ENCODE measurements at places on chromosomes 7 and 10.

DNA sequence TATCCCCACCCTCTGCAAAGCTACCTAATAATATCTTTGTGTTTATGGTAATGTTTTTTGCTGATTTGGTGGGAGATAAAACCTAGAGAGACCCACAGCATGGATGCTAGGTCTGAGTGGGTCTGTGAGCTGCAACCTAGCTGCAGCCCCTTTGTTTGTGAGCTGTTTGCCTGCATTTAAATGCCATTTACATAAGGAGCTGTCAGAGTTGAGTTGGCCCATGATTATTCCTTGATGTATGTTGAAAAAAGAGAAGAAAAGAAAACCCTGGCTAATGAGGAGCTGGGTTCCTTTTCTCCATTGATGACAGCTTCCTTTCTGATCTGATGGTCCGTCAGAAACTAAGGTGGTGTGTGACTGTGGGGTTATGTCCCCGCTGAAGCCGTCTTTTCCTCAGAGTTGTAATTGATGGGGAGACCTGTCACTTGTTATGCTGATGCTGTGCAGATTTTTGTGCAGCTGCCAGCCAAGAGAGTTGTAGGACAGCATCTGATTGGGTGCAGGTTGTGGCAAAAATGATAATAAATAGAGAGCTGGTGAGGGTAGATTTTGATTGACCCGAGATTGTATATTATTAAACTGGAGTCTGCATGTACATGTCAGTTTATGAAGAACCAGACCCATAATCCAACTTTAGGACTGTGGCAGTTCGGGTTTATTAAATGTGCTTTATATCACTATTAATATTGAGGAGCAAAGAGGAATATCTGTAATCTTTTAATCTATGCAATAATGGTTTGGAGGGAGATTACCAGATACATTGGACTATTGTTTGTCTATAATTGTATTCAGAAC, 219.8 kb downstream of the AUTS2 start:
- no peak for DNase-seq

DNA sequence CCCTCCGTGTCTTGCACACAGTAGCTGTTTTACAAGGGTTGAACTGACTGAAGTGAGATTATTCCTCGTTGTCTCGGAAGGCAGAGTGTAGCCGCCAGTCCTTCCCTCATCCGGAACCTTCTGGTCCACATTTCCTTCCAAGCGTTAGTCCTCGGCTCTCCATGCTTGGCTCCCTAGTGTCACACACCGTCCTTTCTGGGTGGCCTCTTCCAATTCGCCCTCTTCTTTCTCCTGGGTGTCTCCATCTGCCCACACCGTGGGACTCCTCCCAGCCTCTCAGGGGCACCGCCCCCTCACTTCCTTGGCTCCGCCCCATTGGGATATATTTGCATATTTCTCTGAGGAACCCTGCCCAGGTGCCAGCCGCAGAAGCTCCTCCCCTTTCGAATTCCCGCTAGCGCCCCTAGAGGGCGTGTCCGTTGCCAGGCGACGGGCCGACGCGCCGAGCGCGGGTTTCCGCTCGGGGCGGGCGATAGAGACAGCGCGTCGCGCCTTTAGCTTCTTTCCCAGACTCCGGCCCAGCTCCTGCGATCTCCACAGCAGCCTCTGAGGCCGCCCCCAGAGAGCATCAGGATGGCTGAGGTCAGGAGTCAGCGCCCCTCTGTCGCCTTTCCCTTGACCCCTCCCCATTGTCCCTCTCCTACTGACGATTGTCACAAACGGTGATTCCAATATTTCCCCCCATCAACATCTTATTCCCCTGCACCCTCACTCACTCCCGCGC, at the start of gene CFAP58:
TSS of gene CFAP58 (plus strand) at position 509 of the 724 bp plus-strand sequence. CDS start at position 574, 65 bp downstream.
- DNase-seq, result no peak

DNA sequence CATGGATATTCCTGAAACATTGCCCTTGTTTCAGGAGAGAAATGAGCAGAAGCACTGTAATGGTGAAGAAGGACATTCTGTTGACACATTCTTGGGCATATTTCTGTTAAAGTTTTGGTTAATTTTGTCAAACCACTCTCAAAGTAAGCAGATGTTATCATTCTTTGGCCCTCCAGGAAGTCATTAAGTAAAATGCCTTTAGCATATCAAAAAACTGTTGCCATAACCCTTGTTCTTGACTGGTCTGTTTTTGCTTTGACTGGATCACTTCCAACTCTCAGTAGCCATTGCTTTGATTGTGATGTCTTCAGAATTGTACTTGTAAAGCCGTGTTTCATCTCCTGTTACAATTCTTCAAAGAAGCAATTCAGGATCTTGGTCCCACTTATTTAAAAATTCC, 404.3 kb upstream of the LRRTM3 start:
- no peak for DNase-seq

- no peak for DNase-seq
Measured at GRCh38 chr10:31878486-31878885, 50.1 kb downstream of the ARHGAP12 start.

DNA sequence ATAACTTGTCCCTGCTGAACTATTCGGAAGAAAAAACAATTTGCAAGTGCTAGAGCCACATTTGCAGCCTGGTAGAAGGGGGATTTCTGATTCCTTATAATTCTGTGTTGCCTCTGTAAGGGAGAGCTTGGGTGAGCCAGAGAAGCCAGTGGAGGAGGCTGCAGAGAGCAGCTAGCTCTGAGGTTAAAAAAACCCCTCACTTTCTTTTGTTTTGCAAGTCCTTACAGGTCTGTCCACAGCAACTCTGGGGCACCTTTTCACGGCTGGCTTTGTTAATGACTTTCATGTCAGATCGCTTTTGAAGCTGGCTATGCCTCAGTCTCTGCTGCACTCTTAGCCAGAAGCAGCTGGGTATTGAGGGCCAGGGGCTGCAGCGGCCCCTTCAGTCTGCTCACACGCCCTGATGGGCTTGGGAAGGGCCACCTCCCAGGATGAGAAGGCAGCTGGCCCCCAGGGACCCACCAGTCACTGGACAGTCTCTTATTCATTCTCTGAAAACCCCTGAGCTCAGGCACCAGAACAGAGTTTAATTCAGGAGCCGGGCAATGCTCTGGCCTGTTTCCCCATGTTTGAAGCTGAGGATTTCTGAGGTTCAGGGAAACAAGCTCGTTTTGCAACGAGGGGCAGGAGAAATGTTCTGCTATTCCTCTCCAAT, 30.9 kb downstream of the TRIM8 start:
- no peak for DNase-seq

GRCh38 chr10:93152136-93152535, 78.4 kb downstream of the CYP26A1 start:
- peak; percentile 37 for DNase-seq

DNA sequence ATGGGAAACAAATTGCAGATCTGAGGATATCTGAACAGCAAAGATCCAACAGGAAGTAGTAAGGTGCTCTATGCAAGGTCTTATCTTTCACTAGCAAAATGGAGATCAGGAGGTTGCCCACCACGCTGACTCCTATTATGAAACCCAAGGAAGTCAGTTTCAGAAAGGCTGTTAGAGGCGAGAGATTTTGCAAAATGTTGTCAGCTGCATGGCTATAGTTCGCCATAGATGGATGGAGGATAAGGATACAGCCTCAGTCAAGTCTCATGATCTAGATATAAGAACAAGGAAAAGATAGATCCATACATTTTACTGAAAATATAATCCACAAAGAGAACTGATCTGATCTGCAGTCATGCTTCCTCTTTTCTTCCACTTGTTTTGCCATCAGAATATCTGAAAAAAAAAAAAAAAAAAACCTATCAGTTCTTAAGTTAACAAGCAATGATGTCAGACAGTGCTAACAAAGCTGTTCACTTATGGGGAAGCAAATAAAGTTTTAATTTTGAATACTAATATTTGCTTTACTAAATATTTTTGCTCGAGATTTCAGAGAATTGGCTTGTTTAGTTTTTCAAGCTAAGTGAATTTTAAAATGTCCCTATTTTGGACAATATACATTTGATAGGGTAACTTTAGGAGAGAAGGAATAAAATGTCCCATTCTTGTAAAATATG, 2.0 kb downstream of the GPR85 start:
- DNase-seq, result no peak

- DNase-seq, result no peak
Measured at GRCh38 chr7:119522698-119523097, 750.3 kb upstream of the KCND2 start.

- DNase-seq, result no peak
Measured at GRCh38 chr7:2095436-2095835, 137.3 kb downstream of the MAD1L1 start.

- no peak for DNase-seq
Measured at GRCh38 chr7:73742753-73743641, 4.4 kb upstream of the ABHD11 start.

- no peak for DNase-seq
Measured at GRCh38 chr7:28688651-28689050, 269.5 kb downstream of the TRIL start.

DNA sequence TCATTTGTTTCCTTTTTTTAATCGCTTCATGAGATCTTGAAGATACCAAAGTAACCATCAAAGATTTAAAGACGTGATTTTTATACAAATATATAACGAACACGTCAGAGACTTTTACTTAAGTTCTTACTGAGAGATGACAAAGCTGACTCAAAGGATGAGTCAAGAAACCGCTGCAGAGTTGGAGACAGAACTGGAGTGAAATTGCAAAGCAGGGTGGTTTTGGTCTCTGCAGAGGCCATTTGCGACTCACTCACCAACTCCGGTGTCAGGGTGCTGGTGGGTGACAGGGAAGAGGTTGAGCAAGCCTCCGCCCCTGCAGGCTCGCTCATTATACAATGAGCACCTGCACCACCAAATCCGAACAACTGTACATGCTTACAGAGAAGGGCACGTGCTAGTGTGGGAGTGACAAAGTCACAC, 75.2 kb downstream of the DNAJB6 start:
- peak; percentile 54 for DNase-seq

GRCh38 chr10:17235136-17235535, 7.1 kb downstream of the VIM start:
- DNase-seq, result no peak

GRCh38 chr10:47054974-47055373, 143.7 kb downstream of the PTPN20 start:
- no peak for DNase-seq

DNA sequence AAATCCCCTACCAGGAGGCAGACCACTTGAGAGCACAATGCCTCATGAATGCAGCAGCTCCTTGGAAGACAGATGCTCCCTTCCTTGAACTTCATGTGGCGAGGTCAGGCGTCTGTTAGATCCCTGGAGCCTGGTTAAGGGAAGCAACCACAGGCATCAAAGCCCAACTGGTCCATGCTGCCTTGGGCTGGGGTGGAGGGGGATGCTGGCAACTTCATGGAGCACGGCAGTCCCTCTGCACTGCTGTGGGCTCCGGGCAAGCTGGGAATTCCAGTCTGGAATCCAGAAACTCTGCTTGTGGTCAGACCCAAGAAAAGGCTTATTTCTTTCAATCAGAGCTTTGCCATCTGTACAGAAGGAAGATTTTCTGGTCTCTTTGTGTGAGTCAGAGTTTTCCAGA, 130.4 kb downstream of the PFKFB3 start:
- no peak for DNase-seq

- no peak for DNase-seq
Measured at GRCh38 chr7:151272405-151272804, 23.9 kb upstream of the SMARCD3 start.

DNA sequence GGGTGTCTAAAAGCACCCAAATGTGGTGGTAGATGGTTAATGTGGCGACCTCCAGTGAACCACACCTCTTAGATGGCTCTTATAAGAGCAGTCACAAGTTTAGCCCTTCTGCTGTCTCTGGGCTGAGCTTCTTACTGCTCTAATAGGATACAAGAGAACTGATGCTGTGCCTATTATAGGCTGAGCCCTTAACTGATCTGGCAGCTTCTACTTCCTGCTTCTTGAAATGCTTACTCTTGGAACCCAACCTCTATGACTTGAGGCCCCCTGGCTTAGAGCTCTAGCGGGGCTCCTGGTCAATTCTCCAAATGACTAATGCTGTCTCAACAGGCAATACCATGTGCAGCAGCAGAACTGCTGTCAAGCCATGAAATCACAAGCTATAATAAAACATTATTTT, 35.0 kb upstream of the LSM8 start:
- peak; percentile 3 for DNase-seq

DNA sequence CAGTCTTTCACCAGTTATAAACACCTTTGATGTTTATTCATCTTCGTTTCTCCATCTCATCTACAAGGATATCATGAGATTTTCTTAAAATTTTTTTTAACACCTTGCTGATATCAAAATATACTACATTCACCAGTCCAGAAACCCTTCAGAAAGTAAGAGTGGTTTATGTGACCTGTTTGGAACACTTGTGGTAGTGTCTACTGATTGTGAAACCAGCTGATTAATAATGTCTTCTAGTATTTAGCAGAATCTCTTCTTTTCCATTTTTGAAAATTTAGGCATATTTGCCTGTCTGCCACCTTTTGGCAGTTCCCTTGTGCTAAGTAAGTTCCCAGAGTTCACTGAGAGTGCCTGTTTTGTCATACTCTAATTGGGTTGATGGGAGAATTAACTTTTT, 18.5 kb downstream of the DLD start:
- no peak for DNase-seq

DNA sequence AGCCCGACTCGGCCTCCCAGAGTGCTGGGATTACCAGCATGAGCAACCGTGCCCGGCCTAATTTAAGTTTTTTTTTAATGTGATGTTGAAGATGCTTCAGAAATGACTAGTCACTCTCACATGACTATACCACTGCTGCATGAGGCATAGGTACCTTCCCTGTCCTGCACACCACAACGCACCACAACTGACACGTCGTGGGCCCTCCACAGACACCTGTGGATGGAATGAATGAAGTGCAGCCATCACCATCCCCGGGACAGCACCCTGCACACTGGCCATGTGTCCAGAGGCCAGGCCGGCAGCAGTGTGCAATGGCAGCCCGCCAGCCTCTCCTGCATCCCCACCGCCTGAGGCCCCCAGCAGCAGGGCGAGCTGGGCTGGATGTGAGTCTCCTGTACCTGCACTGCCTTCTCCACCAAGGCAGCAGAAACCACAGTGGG, 55.1 kb downstream of the VOPP1 start:
- no peak for DNase-seq

DNA sequence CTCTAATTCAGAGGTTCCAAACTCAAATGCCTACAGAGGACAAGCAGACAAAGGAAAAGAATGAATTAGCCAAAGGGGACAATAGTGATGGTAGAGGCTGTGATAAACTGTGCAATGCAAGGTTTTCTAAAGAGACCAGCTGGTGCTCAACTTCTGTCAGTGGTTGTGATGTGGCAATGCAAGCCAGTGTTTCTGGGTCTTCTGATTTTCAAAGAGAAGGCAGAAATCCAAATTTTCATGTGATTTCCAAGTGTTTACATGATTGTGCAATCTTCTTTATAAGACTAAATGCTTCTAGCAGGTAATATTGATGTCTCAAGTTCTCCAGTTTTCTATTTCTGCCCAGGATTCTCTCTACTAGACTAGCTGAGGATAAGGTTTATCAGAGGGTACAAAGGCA, 135.9 kb downstream of the PCDH15 start:
- DNase-seq, result no peak
